ENCODE measurements at places on chromosomes 5 and 9.
A peak's percentile ranks its signal among the peaks of the same experiment; 100 is the strongest.

DNA sequence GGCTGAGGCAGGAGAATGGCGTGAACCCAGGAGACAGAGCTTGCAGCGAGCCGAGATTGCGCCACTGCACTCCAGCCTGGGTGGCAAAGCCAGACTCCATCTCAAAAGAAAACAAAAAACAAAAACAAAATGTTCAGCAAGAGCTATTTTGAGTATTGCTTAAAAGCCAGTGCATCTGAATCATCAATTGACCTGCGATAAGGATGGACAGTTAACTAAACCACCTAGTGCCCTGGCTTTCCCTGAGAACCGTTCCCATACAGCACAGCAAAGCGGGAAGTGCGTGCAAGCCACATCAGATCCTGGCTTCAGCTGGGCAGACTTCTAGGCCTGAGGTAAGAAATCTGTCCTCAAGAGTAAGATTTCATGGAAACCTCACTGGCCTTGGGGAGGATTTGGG lies 2.7 kb downstream of the DYNC2I2 start:
- DNase-seq: no peak

- peak; percentile 41 for DNase-seq
These were observed 2.0 kb downstream of the GNG10 start for GRCh38 chr9:111663301-111663823.

DNA sequence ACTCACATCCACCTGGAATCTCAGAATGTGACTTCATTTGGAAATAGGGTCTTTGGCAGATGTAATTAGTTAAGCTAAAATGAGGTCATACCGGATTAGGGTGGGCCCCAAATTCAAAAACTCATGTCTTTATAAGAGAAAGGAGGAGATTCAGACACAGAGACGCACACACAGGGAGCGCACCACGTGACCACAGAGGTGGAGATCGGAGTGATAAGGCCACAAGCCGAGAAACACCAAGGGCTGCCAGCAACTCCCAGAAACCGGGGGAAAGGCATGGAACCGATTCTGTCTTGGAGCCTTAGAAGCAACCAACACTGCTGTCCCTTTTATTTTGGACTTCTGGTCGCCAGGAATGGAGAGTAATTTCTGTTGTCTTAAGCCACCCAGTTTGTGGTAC lies 31.8 kb upstream of the LMX1B start:
- DNase-seq: no peak

- DNase-seq: no peak
These were observed 1.3 kb upstream of the SMC5 start for GRCh38 chr9:70257502-70257901.

DNA sequence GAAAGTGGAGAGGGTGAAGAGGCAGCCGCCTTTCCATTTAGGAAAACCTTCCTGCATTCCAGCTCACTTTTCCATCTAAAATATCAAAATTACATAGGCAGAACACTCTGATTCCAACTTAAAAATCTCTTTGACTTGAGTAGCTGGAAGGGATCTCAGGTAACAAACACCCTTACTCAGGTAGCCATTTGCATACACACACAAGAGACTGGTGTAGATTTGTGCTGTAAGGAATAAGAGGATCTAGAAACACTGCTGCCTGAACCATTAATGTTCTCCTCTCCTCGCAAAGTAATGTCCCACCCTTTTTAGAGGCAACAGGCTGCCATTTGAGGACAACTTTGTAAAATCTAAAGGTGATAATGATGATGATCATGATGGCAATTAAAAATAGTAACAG lies 53.5 kb downstream of the BNC2 start:
- no peak for DNase-seq

DNA sequence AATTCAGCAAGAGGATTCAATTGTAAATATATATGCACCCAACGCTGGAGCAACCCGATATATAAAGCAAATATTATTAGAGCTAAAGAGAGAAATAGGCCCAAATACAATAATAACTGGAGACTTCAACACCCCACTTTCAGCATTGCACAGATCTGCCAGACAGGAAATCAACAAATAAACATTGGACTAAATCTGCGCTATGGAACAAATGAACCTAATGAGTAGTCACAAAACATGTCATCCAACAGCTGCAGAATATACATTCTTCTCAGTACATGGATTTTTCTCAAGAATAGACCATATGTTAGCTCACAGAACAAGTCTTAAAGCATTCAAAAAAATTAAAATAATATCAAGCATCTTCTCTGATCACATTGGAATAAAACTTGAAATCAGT lies 86.1 kb upstream of the SLC1A1 start:
- no peak for DNase-seq

DNA sequence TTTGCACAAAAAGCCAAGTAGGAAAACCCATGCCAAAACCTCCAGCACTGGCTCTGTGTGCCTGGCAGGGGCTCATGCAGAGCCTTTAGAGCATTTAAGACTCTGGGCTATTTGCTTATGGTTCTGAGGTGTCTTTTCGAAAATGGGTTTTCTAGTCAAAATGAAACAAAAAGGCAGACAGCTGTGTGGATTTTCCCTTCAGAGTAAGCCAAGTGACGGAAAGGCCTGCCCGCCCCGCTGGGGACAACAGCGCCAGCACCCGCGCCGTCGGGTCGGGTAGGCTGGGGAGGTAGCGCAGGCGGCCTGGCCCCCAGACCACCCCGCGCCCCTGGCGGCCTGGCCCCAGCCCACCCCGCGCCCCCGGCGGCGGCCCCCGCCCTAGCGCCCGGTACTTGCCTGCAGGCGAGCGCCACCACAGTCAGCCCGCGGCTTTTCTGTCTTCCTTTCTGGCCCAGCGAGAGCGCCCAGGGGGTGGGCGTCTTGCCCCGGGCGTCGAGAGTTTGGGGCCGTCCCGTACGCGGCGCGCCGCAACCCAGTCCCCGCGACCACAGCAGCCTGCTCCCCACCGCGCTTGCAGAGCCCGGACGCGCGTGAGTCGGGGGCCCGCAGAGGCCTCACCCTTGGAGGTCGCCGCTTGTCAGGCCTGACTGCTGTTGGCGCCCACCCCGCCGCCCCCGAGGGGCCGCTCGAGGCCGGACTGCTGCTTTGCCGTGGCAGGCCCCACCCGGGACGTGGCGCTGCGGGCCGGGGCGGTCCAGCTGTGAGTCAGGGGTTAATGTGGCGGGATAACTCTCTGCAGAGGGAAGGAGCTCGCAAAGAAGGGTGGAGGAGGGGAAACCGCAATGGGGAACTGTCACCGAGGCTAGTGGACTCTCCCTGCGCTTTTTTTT lies at the start of gene TICAM2:
Gene TICAM2 (minus strand): TSS at position 779 of the 890 bp plus-strand sequence. CDS start 21,223 bp downstream, outside the sequence.
- DNase-seq: peak; percentile 80

DNA sequence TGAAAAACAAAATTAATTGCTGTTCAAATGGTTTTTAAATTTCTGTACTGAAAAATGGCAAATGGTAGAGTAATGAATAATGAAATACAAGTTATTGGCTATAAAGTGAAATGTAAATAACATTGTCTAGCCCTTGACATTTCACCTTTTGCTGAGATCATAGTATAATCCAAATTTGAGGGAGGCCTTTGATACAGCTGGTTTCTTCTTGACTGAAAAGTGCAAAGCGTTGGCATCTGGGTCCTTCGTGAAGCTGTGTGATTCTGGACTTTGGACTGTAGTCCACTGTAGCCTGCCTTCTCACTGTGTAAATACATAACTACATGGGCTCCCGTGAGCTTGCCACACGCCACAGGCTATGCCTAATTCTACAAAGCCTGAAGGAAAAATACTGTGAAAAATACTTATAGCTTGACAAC lies 52.3 kb downstream of the ARHGEF28 start:
- no peak for DNase-seq

GRCh38 chr9:129720865-129721545 lies 31.8 kb downstream of the PTGES start:
- DNase-seq: no peak

DNA sequence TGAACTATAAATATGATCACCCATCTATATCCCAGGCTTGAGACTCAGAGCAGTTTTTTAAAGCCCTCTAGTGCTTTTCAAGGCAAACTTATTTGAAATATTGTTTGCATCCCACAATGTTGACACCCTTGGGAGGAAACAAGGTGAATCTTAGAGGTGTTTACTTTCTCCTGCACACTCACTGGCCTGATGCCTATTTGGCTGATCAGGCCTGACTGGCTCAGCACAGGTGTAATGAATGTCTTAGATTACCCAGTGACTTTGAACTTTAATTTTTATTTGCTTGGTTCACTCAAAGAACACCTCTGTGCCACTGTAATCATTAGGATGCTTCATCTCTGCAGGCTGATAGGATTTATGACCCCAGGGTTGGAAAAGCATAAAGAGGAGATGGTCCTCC lies 158.3 kb downstream of the KCTD16 start:
- no peak for DNase-seq

- no peak for DNase-seq
These were observed 402.7 kb upstream of the TNC start for GRCh38 chr9:115520646-115521045.

GRCh38 chr5:131194725-131195124 lies 24.0 kb downstream of the LYRM7 start:
- no peak for DNase-seq

GRCh38 chr5:75450069-75450468 lies 61.4 kb downstream of the CERT1 start:
- no peak for DNase-seq

GRCh38 chr5:13814301-13814700 lies 130.2 kb downstream of the DNAH5 start:
- DNase-seq: no peak

GRCh38 chr9:113649054-113649453 lies 185.5 kb downstream of the RGS3 start:
- no peak for DNase-seq

- DNase-seq: no peak
These were observed 44.8 kb downstream of the RCL1 start for GRCh38 chr9:4837261-4838188.

- DNase-seq: no peak
These were observed 4.9 kb downstream of the NKX2-5 start for GRCh38 chr5:173229966-173230689.

DNA sequence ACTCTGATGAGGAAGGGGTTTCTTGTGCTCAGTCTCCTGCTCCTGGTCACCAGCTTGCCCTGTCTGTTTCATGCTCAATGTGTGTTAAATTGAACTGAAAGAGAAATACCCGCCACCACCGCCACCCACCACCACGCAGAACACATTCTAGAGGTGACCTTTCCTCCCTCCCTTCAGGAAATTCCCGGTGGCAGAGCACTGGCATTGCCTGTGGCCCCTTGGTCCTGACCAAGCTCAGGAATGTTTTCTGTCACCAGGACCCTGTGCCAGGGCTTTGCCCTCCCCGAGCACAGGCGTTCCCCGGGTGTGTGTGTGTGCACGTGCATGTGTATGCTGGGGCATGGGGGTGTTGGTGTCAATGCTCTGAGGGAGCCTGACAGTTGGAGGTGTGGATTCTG lies 10.2 kb upstream of the SLC25A51 start:
- DNase-seq: no peak

DNA sequence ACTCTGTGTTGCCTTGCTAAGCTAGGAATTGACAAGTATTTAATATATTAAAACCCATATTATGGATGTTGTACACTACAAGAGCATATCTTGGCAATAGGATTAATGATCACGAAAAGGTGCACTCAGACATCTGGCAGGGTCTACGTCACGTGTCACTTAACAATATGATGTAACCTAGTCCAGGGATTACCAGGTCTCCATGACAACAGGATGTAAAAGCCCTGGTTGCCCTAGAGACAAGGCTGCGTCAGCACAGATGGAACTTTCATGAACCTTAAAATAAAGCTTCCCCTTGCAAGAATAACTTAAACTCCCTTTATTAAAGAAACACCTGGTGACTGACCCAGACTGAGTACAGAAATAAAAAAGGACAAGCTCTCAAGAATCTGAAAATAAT lies 717.8 kb downstream of the CDH18 start:
- DNase-seq: no peak

DNA sequence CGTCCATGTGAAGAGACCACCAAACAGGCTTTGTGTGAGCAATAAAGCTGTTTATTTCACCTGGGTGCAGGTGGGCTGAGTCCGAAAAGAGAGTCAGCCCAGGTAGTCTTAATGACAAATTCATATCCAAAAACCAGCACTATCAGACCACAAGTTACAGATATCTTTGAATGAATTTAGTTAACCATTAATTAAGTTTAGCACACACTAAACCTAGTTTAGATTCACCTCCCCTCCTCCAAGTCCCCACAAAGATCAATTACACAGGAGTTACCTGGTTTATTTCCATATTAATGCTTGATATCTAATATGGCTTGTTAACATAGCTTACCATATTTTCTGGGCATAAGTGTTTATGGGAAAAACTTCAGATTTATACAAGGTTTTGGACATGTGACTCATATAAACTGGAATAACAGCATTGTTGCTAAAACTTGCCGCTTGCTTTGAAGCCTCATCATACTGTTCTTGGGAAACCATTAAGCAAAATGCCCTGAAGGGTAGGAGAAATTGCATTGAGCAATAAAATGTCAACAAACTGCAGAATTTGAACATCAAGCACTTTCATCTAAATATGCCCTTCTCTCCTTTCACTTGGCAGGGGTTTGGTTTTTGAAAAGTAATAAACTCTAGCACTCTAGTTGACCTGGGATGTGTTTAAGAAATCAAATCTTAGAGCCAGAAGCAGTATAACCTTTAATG lies 166.9 kb downstream of the SNCAIP start:
- no peak for DNase-seq

DNA sequence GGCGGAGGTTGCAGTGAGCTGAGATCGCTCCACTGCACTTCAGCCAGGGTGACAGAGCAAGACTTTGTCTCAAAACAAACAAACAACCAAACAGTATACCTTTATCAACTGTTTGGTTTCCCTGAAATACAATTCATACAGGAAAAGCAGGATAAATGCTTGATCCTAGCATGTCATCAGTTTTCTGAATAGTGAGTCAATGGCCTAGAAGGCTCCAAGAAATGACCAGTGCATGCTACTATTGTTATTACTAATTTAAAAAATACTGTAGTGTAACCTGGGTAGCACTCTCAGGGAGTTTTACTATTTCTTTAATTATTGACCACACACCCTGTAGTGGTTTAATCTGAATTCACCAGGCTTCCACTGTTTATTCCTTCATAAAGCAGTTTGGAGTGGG lies 101.0 kb upstream of the PTPN3 start:
- no peak for DNase-seq
